Mesothelial cell of epicardium (in vitro differentiated cells): ENCODE measurements at places on chromosomes 16 and 17. TPM values are rescaled to one million over a fixed set of nuclear protein-coding genes. Genes with fewer than 3 reads are reported as not detected.
A peak's percentile ranks its signal among the peaks of the same experiment; 100 is the strongest.

Gene LRRC75A
- total RNA-seq = 4.0 to 4.5 TPM (median 4.3 TPM) in 3 replicates

Gene TSEN54
- total RNA-seq = 27.2 to 31.8 TPM (median 31.8 TPM) in 3 replicates

- H3K4me3 ChIP-seq = no peak overlapping the region
- peaks cover 17% of the 10 kb centered on the region for H3K36me3 ChIP-seq
- H3K4me1 ChIP-seq = peaks cover 5% of the 10 kb centered on the region
These were observed 11.9 kb downstream of the TBKBP1 start for GRCh38 chr17:47705536-47706530.

Gene CDH1
- 214 to 236 TPM (median 219 TPM) in 3 replicates for total RNA-seq

DNA sequence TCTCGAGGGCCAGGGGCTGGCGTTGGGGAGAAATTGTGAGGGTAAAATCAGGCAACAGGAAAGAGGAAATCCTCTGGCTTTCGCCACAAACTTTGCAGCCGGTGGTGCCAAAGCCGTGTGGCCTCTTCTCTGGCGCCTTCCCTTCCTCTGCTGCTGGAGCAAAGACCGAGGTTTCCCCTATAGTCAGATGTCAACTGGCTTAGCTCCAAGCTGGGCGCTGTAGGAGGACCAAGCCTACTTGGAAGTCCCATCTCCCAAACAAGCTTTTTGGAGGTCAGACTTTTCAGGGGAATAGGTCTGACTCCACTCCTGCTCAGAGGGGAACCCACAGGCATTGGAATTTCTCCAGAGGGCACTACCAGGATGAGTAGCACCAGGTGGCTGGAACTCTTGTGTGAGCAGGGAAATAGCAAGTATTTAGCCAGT, 5.0 kb downstream of the IGFBP4 start:
- H3K27me3 ChIP-seq = peaks cover 17% of the 10 kb centered on the region
- H3K27ac ChIP-seq = no peak overlapping the region
- DNase-seq = no peak
- peaks cover 41% of the 10 kb centered on the region for H3K4me1 ChIP-seq
- H3K4me3 ChIP-seq = no peak overlapping the region
- H3K36me3 ChIP-seq = no peaks in the 10 kb centered on the region

Gene OXLD1
- total RNA-seq = 23.9 to 26.5 TPM (median 25.7 TPM) in 3 replicates

GRCh38 chr17:80418589-80418988, 3.6 kb downstream of the ENDOV start:
- DNase-seq = no peak
- H3K27me3 ChIP-seq = peaks cover 9% of the 10 kb centered on the region
- no peak overlapping the region for H3K27ac ChIP-seq
- H3K4me1 ChIP-seq = peaks cover 25% of the 10 kb centered on the region
- peaks cover 9% of the 10 kb centered on the region for H3K36me3 ChIP-seq

Gene ARL5C
- total RNA-seq = 0.40 TPM in 1 of 3 replicates, not detected in the others

Gene ADAD2
- total RNA-seq = 0.34 TPM in 1 of 3 replicates, not detected in the others

Gene PRR11
- total RNA-seq = 13.3 to 15.2 TPM (median 15.1 TPM) in 3 replicates

GRCh38 chr17:73165616-73166404, 1.0 kb downstream of the SSTR2 start:
- H3K27me3 ChIP-seq = peaks cover 96% of the 10 kb centered on the region
- H3K4me1 ChIP-seq = peaks cover 19% of the 10 kb centered on the region
- no peak for DNase-seq
- no peak overlapping the region for H3K27ac ChIP-seq
- no peaks in the 10 kb centered on the region for H3K36me3 ChIP-seq

- H3K27ac ChIP-seq = no peak overlapping the region
- H3K4me3 ChIP-seq = no peak overlapping the region
- H3K36me3 ChIP-seq = no peaks in the 10 kb centered on the region
- H3K27me3 ChIP-seq = peaks cover 26% of the 10 kb centered on the region
These were observed 7.6 kb downstream of the PITPNM3 start for GRCh38 chr17:6548578-6549330.

GRCh38 chr17:33055171-33055611, 63.5 kb downstream of the SPACA3 start:
- no peak for DNase-seq
- H3K4me3 ChIP-seq = no peak overlapping the region
- no peaks in the 10 kb centered on the region for H3K36me3 ChIP-seq
- no peaks in the 10 kb centered on the region for H3K4me1 ChIP-seq
- H3K27ac ChIP-seq = no peak overlapping the region

DNA sequence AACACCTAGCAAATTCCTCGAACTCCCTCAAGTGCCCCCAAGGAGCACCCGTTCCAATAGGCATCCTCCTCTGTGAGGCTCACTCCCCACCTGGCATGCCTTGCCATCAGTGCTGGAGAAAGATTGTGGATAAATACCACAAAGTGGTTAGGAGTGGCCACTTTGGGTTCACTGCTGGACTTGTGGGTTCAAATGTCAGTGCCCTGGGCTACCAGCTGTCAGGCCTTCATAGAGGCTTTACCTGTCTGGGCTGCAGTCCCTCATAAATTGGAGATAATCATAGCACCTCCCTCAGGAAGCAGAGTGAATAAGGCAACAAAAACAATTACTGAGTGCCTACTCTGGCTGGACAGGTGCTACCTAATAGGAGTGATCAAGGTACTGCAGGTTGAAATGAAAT, 1.5 kb upstream of the SYT17 start:
- H3K36me3 ChIP-seq = no peaks in the 10 kb centered on the region
- no peak overlapping the region for H3K4me3 ChIP-seq
- H3K27me3 ChIP-seq = peaks cover 24% of the 10 kb centered on the region
- no peak overlapping the region for H3K27ac ChIP-seq
- DNase-seq = no peak

- peaks cover 40% of the 10 kb centered on the region for H3K27me3 ChIP-seq
- H3K4me3 ChIP-seq = no peak overlapping the region
- no peak for DNase-seq
- H3K27ac ChIP-seq = no peak overlapping the region
- H3K36me3 ChIP-seq = no peaks in the 10 kb centered on the region
These were observed 111.2 kb downstream of the CCT6B start for GRCh38 chr17:34850023-34850422.

GRCh38 chr16:71807905-71808592, 585 bp downstream of the AP1G1 start:
- H3K27ac ChIP-seq = peak overlapping the region; percentile 100
- DNase-seq = no peak
- peaks cover 19% of the 10 kb centered on the region for H3K4me1 ChIP-seq
- no peaks in the 10 kb centered on the region for H3K27me3 ChIP-seq
- peak overlapping the region; percentile 96 for H3K4me3 ChIP-seq

- no peak overlapping the region for H3K4me3 ChIP-seq
- no peak for DNase-seq
- peak overlapping the region; percentile 74 for H3K27ac ChIP-seq
- H3K36me3 ChIP-seq = peaks cover 6% of the 10 kb centered on the region
These were observed 245.6 kb upstream of the GSE1 start for GRCh38 chr16:85367485-85367884.

GRCh38 chr17:83193336-83194185, 114.2 kb downstream of the METRNL start:
- no peak overlapping the region for H3K27ac ChIP-seq
- H3K4me1 ChIP-seq = peaks cover 3% of the 10 kb centered on the region
- no peak overlapping the region for H3K4me3 ChIP-seq
- DNase-seq = no peak
- no peaks in the 10 kb centered on the region for H3K36me3 ChIP-seq

GRCh38 chr16:86625821-86626220, 47.5 kb downstream of the FOXL1 start:
- DNase-seq = no peak
- no peak overlapping the region for H3K27ac ChIP-seq
- no peaks in the 10 kb centered on the region for H3K36me3 ChIP-seq

DNA sequence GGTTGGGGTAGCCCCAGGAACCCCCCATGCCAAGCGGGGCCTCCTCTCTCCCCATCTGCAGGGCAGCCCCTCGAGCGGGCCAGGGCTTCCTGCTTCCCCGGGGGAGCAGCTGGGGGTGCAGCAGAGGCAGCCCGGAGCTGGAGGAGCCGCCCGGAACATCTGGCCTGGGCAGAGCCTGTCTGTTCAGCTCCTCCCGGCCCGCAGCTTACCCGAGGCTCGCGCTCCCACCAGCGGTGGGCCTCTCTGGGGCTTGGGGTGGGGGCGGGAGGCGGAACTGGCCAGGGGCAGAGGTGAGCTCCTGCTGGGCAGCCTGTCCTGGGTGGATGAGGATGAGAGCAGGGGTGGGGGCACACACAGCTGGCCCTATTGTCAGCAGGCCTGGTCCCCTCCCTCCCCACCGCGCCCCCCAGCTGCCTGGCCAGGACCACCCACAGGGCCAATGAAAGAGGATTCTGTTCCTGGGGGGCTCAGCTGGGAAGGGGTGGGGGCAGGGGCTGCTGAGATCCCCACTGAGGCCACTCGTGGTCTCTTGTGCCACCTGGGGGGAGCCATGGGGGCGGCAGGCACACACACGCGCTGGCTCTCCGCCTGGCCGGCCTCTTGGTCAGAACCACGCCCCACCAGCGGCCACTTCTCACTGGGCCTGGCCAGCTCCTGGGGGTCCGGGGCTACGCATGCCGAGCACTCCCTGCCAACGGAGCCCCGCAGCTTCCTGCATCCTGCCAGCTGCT, 34.7 kb downstream of the BAHCC1 start:
- no peak overlapping the region for H3K27ac ChIP-seq
- H3K36me3 ChIP-seq = no peaks in the 10 kb centered on the region
- DNase-seq = no peak
- H3K27me3 ChIP-seq = no peaks in the 10 kb centered on the region

DNA sequence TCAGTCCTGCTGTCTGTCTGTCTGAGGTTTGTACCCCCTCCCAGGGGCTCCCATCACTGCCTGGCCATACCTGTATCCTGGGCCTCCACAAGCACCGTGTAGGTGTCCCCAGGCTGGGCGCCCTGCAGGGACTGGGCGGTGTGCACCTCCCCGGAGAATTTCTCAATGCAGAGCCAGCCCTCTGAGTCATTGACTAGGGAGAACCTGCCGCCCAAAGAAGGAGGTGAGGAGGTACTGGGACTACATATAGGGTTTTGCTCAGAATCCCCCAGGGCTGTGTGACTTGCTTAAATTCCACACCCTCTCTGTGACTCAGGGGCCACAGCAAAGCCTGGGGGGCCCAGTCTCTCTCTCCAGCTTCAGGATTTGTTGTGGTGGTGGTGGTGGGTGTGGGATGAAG, 7.6 kb downstream of the CDH16 start:
- H3K27me3 ChIP-seq = peaks cover 29% of the 10 kb centered on the region
- H3K36me3 ChIP-seq = no peaks in the 10 kb centered on the region
- no peak for DNase-seq
- H3K4me1 ChIP-seq = peaks cover 5% of the 10 kb centered on the region

DNA sequence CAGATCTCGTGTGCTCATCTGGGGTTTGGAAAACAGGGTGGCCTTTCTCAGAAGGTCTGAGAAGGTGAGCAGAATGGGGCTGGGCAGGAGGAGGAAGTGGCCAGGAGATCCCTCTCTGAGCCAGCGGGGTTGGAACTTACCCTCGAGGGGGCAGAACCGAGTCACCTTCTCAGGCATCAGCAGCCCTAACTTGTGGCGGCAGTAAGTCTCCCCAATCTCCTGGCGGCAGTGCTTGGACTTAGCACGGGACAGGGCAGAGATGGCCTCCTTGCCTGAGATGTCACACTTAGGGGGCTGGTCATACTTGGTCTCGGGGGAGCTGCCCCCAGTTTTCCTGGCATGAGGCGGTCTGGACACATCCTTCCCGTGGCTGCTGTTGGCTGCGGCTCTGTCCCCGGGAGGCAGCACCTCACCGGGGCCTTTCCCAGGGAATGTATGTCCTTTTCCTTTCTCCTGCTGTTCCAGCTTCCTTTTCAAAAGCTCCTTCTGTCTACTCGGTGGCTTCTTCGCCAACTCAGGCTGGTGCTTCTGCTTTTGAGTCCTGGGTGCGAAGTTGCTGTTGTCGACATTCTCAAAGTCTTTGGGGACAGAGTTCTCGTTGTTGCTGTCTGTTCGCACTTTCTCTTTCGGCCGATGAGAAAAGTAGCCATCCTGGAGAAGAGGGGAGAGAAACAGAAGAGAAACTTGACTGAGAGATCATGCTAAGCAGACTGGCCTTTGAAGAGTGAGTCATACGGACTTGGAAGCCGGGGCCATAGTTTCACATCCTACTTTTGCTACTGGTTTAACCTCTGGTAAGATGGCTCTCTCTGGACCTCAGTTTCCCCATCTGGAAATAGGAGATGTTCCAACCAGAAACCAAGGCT, 211.7 kb downstream of the XYLT1 start:
- no peaks in the 10 kb centered on the region for H3K27me3 ChIP-seq
- DNase-seq = no peak
- H3K27ac ChIP-seq = no peak overlapping the region
- H3K4me3 ChIP-seq = no peak overlapping the region
- H3K36me3 ChIP-seq = no peaks in the 10 kb centered on the region

GRCh38 chr16:57755726-57756423, 20.3 kb downstream of the KATNB1 start:
- no peaks in the 10 kb centered on the region for H3K27me3 ChIP-seq
- DNase-seq = no peak
- H3K36me3 ChIP-seq = peaks cover 14% of the 10 kb centered on the region

Gene IL4R
- total RNA-seq = 6.4 to 8.2 TPM (median 6.8 TPM) in 3 replicates

DNA sequence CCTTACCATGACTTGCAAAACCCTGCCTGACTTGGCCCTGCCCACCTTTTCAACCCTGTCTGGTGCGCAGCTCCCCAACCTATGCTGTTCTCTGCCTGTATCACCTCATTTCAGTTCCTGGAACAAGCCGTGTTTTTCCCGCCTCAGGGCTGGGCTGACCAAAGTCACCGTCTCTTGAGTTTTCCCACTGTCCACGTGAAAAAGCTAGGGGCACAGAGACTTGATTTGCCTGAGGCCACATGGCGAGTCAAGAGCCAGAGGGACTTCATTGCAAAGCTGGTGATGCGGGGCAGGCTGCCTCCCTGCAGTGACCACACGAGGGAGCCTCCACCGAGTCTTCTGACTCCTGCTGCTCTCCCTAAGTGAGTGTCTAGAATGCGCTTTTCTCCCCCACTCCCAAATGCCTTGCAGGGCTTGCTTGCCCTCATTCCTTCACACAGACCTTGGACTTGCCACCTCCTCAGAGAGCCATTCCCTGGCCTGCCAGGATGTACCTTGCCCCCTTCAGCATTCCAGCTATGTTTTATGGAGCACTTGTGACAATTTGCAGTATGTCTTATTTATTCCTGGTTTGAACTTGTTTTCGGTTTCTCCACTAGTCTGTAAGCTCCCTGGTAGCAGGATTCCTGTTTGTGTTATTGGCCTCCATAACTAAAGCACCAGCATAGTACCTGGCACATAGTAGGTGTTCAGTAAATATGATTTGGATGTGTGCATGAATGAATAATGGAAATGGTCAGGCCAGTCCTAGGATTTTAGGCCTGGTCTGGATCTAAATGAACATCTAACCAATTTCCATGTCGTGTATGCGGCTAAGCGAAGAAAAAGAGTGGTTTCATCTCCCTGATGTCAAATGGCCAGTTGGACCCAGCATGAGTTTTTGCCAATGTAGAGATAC, 252.3 kb downstream of the SNX29 start:
- H3K27me3 ChIP-seq = no peaks in the 10 kb centered on the region
- H3K4me3 ChIP-seq = no peak overlapping the region
- H3K4me1 ChIP-seq = peaks cover 11% of the 10 kb centered on the region
- H3K27ac ChIP-seq = no peak overlapping the region
- DNase-seq = no peak
